NCI-H1048 (cell line): ENCODE measurements at places on chromosomes 3 and 15.

- no peak for DNase-seq
Measured at GRCh38 chr3:100063929-100064461, 50.3 kb downstream of the FILIP1L start.

- no peak for DNase-seq
Measured at GRCh38 chr3:77837456-77838025, 797.6 kb downstream of the ROBO2 start.

DNA sequence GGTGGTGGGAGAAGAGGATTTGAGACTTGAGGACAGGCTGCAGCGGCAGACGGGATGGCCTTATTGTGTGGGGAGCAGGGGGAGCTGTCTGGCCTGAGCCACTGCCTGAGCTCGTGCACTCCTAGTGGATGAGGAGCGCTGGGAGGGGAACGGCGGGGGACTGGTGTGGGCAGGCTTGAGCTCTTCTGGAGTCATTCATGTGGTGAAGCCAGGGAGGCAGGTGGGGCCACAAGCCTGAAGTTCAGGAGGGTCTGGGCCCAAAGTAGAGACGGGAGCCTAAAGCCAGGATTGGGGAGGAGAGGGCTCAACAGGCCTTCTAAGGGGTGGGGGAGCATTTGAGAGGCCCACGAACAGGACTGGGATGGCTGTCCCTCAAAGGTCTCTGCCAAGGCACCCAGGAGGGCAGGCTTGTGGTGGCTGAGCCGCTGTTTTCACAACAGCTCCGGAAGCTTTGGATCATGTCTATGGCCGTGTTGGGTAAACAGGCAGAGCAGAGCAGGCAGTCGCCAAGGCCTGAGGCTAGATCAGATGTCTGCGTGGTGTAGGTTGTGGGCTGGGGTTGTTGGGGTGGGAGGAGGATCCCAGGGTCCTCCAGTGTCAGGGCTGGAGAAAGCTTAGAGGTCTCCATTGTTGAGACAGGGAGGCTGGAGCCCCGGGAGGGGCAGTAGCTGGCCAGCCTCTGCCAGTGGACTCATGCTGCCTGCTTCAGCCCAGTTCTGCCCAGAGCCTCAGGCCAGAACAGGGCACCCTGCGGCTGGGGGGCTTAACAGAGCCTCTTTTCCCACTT is 8.2 kb downstream of the PRKCD start:
- no peak for DNase-seq

DNA sequence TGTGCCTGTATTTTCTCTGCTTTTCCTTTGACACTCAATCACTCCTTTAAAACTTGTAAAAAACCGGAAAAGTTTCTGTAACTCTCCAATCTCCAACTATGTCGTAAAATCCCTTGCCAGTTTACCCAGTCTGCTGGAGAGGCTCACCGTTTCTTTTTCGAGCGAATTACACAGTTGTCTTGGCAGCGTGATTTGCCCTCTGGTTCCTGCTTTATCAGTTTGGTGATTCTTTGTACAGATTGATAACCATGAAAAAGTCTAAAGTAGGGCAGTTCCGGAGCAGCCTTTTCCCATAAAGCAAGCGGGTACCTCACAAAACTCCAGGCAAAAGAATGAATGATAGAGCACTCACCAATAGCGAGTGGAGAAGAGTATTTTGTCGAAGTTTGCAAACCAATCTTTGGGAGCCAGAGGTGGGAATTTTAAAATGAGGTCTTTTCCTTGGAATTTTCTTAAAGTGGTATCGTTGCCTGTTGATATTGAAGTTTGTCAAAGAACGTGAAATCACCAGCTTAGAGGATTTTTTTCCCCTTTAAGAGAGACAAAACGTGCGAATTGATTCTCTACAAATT is at the start of gene TTC23:
TSS of gene TTC23 (minus strand) at position 312 of the 572 bp plus-strand sequence. CDS start 20,869 bp downstream, outside the sequence.
- peak; percentile 47 for DNase-seq

GRCh38 chr15:83928878-83929418 is 275.0 kb downstream of the ADAMTSL3 start:
- DNase-seq, result no peak

DNA sequence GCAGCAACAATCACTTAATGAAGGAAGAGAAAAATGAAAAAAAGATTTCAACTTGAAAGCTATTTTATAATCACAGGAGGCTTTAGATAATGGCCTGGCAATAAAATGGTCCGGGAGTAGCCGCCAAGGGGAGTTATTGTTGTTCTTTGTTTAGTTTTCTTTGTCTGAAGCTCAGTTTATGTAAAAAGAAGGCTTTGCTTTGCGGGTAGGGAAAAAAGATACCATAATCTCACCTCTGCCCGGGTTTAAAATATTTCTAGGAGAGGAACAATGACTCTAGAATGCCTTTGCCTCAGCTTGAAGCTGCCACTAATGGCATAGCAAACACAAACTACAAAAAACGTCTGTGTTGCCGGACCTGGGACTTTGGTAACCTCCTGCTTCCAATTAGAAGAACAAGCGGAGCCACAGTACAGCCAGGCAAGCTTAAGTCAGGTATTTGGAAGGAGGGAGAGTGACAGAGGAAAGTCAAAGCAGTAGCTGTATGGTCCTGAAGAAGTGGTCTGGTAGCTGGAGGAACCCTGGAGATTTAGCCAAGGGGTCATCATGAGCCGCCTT is 764.5 kb downstream of the TUSC7 start:
- DNase-seq, result no peak

DNA sequence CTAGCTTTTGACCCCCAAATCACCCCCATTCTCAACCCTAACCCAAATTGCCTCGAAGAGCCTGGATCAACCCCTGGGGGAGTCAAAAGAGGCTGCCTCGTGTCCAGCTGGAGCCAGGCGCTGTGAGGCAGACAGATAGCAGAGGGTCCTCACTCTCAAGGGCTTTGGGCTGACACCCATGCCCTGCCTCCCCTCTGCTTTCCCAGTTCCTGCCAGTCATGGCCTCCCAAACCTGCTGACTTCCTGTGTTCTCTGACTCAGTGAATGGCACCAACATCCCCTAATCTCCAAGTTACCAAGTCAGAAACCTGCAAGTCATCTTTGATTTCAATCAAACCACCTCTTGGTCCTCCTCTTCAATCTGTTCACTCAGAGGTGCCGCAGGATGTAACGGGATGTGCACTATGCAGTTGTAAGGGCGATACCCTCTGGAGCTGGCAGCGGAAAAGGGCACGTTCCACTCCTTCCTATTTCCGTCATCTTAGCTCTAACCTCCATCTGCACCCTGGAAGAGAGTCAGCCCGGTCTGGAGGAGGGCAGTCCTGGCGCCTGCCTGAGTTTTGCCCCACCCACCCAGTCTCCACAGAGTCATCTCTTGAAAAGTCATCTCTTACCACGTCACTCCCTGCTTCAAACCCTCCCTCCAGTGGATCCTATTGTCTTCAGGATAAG is 52.4 kb upstream of the FAM174B start:
- no peak for DNase-seq

- DNase-seq, result no peak
Measured at GRCh38 chr3:143934791-143935190, 36.8 kb upstream of the DIPK2A start.

DNA sequence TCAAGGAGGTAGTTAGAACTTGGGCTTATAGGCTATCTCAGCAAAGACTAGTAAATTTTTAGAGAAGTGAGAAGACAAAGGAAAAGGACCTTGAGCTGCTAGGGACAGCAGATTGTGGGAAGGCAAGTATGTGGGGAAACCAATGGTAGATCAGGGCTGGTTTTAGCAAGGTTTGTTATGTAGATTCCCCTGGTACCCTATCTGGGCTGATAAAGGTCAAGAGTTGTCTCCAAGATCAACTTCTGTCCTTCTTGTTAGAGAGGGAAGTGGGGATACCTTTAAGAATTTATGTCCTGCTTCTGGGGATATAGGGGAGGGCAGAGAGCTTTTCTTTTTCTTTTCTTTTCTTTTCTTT is 28.9 kb downstream of the KAT2B start:
- DNase-seq, result no peak

GRCh38 chr3:67090474-67090873 is 92.4 kb downstream of the KBTBD8 start:
- no peak for DNase-seq

DNA sequence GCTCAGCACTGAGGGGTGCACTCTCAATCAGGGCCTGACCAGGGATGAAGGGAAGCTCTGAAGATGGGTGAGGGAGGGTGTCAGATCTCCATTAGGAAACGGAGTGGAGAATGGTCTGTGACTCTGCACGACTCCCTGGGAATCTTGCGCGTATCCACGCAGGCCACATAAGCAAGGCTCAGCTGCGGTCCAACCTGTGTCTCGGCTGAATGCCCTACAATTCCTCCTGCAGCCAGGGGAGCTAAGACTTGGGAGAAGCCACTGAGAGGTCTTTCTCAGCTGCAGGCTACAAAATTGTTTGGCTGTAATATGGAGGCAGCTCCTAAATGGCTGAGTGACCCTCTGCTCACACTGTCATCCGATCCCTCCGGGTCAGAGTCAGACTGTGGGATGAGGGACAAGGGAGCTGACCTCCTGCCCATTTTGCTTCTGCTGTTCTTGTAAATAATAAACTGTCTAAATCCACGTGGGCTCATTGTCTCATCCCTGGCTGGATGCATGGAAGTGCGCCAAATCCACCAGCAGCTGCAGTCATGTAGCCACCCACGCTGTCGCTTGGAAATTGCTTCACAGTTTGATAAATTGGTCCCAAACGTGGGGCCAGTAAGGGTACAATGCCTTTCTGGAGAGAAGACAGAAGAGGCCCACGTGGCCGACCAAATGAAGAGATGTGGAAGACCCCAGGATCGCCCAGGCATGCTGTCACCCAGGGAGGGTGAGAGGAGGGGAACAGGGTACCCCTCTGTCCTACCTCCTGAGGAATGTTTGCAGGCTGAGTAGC is 30.5 kb downstream of the ALS2CL start:
- DNase-seq, result no peak

- DNase-seq, result no peak
Measured at GRCh38 chr3:139988472-139989156, 53.6 kb downstream of the CLSTN2 start.

- DNase-seq, result no peak
Measured at GRCh38 chr15:99932676-99933402, 199.6 kb upstream of the LYSMD4 start.

- no peak for DNase-seq
Measured at GRCh38 chr15:67547064-67547463, 4.6 kb downstream of the MAP2K5 start.

DNA sequence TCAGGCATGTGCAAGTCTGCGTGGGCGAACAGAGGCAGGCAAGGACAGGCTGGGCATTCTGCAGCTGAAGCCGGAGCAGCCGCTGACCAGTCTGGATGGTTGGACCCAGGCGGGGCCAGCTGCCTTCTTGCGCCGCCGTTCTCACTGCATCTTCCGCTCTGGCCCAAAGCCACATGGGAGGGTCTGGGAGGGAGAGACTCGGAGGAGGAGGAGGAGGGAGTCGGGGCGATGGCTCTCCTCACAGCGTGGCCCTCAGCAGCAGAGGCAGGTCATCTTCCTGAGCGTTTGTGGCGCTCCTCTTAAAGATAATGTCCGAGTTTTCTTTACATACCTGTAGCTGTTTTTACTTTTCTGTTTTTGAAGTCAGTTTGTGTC is 5.9 kb downstream of the CLK3 start:
- DNase-seq, result no peak

- no peak for DNase-seq
Measured at GRCh38 chr3:17466028-17466427, 276.4 kb downstream of the TBC1D5 start.

- no peak for DNase-seq
Measured at GRCh38 chr3:120550546-120550945, 45.6 kb upstream of the NDUFB4 start.

- no peak for DNase-seq
Measured at GRCh38 chr3:54999159-54999558, 71.3 kb upstream of the LRTM1 start.

DNA sequence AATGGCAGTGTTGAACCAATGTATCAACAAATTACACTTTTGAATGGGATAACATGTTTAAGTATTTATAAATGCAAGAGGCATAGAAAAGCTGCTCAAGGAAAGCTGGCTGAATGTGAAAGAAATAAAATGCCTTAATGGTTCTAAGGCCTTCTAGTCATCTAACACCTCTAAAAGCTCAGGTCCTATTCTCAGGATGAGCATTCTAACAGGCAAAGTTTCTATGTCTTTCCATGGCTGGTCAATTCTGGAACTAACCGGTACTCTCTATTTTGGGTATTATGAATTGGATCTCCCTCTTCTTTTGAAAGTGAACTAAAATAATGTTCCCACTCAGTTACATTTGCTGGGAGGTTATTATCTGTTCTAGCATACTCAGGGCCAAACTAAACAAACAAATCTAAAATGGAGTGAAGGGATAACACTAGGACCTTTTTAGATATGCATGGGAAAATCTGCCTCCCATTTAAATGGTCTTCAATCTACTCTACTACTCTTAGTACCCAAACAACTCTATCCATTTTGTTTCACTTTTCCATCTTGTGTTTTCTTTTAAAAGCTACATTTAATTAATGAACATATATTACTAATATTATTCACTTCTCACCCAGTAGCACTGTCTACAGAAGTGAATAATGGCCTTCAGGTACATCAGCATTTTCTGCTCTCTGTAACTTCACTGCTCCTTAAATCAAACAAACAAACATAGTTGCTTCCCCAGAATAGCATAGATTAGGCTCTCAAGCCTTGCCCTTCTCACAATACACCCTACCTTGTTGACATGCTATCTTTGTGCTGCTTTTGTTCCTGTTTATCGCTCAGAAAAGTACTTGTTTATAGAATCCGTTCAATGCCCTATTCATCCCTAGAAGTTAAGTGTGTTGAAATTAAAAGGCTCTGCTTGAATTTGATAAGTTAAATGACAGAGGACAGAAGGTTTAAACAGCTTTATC is 46.4 kb downstream of the CBLB start:
- DNase-seq, result no peak
